Retinal pigment epithelial cell (primary cell): ENCODE measurements at places on chromosomes 11 and 22.

- no peak for DNase-seq
Measured at GRCh38 chr11:47189100-47189834, 3.0 kb upstream of the PACSIN3 start.

GRCh38 chr11:110069158-110069737 lies 23.9 kb upstream of the ZC3H12C start:
- DNase-seq: peak; percentile 65

DNA sequence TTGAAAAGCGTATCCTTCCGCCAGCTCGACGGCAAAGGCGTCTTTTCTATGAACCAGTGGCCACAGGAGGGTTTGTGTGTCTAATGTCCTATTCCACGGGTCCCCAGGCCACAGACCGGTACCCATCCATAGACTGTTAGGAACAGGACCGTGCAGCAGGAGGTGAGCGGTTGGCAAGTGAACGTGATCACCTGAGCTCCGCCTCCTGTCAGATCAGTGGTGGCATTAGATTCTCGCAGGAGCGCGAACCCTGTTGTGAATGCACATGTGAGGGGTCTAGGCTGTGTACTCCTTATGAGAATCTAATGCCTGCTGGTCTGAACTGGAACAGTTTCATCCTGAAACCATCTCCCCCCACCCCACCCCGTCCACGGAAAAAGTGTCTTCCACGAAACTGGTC lies 62.7 kb upstream of the KCNQ1OT1 start:
- DNase-seq: no peak

DNA sequence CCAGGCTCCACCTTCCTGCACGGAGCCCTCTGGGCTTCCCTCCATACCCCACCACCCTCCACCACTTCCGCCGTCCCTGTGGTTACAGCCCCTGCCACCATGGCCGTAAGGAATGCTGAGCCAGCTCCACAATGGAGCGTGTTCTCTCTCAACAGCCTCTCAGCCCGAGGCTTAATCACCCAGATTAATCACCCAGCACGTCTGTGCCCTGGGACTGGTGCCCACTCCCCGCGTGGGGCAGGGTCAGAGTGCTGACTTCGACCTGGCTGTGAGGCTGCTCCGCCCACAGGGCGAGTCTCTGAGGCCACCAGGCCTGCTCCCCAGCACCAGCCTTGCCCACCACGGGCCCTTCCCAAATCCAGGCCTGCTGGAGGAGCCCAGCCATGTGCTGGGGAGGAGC lies 4.0 kb upstream of the TH start:
- DNase-seq: peak; percentile 55

DNA sequence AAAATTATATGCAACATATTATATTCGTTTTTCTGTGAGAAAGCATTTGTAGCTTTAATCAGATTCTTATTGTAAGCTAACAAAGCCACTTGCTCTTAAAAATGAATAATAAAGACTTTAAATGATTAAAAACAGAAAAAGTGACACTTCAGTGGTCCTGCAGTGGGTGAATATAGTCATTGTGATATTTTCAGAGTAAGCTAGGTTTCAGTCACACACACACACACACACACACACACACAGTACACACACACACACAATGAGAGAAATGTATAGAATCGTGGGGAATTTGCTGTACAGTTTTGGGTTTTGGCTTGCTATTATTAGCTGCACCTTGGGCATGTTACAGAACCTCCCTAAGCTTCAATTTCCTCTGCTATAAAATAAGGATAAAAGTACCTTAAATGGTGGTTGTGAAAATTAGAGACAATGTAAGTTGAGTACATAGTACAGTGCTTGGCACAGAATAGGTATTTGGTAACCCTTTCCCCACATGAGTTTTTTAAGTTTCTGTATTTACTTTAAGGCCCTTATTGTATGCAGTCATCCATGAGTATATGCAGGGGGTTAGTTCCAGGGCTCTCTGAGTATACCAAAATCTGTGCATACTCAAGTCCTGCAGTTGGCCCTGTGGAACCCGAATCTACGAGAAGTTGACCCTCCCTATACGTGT lies 39.8 kb downstream of the CSTPP1 start:
- DNase-seq: no peak

GRCh38 chr11:1968454-1969002 lies 21.4 kb downstream of the MRPL23 start:
- no peak for DNase-seq

DNA sequence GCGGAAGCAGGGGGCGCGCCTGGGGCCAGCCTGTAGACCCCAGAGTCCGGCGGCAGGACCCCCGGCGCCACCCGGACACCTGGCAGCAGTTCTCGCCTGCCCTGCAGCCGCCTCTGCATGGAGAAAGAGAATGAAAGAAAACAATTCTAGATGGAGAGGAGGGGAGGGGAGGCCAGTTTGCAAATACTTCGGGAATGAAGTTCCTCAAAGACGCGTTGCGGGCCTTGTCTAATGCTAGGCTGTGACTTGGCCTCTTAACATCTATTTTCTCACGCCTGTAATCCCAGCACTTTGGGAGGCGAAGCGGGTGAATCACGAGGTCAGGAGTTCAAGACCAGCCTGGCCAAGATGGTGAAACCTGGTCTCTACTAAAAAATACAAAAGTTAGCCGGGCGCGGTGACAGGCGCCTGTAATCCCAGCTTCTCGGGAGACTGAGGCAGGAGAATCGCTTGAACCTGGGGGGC lies 2.1 kb upstream of the BARX2 start:
- DNase-seq: no peak

DNA sequence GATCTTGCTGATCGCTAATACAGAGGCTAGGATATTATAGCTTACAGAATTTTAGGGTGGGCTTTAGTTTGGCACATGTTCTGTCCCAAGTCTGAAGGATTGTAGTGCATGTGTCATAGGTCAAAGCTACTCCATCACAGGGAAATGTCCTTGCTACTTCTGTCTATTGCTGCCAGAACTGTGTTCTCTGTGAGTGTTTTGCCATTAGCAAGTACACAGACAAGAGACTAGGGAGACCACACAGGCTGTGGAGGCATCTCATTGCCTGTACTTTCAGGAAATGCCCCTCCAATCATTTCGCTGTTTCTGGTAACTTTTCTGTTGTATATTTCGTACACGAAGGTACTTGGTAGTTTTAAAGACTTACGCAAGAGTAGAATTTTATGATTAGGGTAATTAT lies 25.5 kb upstream of the RAG2 start:
- no peak for DNase-seq

- no peak for DNase-seq
Measured at GRCh38 chr11:127182586-127183203, 182.1 kb upstream of the KIRREL3 start.

- DNase-seq: no peak
Measured at GRCh38 chr11:107439586-107440167, 17.9 kb downstream of the CWF19L2 start.

DNA sequence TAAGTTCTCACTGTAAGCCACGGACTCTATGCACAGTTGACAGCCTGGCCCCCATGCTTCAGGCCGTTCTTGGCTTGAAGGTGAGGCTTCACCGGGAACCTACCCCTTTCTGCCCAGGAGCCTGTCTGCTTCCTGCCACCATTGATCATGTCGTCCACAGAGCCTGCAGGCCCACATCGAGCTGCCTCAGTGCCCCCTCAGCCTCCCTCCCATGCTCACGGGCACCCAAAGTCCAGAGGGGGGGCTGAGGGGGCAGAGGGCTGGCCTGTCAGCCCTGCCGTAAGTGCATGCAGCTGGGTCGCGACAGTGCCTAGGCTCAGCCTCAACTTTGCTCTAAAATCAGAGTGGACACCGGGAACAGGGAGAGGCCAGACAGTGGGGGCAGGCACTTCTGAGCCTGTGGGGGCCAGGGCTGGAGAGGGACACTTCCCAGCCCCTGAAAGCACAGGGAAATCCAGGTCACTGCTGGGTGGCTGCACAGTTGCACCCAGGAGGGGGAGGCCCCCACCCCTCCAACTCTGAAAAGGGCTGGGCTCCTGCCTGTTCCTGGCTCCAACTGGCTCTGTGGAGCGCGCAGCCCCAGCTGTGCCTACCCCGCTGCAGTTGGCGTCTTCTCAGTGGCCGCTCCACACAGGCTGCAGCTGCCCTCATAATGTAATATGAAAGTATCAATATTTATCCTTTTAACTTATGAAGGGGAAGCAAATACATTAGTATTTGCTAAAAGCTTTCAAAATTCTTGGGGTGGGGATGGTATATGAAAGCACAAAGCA lies 598.6 kb downstream of the DLG2 start:
- no peak for DNase-seq

DNA sequence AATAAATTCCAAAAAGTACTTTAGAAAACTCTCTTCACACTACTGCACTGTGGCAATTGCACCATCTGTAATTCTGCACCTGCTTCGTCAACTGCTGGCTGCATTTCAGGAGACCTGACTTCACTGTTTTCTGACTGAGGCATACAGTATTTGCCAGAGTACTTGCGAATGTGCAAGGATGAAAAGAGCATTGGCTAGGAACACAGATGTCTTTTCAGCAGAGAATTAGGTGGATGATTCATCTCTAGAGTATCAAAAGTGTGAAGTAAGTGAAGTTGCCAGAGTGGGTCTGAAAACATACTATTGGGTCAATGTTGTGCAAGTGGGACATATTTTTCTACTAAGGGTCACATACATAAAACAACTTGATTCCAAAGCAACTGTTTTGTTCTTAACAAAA lies 427.5 kb upstream of the CCDC90B start:
- DNase-seq: no peak

DNA sequence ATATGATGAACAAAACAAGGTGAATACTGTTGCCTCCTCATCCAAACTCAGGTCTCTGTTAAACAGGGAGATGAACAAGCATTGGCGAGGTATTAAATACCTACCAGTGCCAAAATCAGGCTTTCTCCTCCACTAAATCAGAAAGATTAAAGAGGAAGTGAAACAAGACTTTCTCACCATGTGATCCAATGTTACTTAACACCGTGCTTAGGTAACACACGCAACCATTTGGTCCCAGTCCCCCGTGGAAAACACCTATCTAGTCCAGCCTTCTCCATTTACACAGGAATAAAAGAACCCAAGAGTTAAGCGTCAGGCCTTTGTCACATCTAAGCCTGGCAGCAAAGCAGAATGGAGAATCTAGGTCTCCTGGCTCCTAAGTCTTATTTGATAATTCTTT lies 34.5 kb downstream of the TENM4 start:
- no peak for DNase-seq

- DNase-seq: no peak
Measured at GRCh38 chr22:33658775-33659174, 261.5 kb downstream of the LARGE1 start.

GRCh38 chr11:93063086-93063485 lies 93.6 kb downstream of the MTNR1B start:
- DNase-seq: no peak

DNA sequence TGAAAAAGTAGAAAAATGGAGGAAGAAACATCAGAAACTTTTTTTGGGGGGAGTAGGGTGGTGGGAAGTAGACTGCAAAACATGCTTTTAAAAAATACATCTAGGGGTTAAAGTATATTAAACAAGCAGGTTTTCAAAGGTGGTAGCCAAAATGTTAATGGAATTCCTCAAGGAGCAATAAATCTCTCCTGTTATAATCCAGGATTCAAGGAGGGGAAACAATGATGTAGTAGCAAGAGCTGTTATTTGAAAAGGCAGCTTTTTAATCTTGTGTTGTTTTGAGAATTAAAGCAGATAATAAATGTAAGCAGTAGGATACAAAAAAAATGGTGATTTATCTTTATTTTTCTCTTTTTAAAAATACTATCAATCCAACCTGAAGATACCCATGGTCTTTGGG lies 736.5 kb upstream of the CCDC90B start:
- DNase-seq: no peak

DNA sequence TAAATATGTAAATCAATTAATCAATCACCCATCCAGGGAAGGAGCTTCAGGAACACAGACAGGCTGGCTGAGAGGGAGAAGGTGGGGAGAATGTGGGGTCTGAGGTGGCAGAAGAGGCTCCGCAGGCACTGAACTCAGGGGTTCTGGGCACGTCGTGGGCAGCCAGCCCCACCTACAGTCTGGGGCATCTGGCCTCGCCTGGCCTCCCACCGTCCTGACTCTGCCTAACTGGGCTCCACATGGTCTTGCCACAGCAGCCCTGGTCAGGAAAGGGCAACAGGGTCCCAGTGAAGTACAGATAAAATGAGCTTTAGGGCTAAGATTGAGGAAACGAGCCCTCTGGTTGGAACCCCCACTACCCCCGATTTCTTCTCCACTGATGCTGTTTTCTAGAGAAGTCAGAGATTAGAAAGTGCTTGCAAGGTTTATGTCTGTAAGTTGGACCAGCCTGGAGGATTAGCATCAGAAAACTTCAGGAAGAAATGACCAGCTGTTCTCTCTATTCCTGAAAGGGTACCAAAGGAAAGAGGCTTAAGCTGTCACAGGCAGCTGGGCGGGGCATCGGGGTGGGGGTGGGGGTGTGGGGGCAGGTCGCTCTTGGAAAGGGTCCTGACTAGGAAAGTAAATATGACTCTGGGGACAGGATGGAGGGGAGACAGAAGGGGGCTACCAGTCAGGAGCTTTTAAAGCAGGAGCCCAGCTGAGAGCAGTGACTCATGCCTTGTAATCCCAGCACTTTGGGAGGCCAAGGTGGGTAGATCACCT lies 261.7 kb downstream of the BUD13 start:
- DNase-seq: no peak

- no peak for DNase-seq
Measured at GRCh38 chr22:48752451-48753380, 1075.0 kb downstream of the BRD1 start.

GRCh38 chr11:62151737-62152102 lies 27.9 kb downstream of the INCENP start:
- DNase-seq: no peak

DNA sequence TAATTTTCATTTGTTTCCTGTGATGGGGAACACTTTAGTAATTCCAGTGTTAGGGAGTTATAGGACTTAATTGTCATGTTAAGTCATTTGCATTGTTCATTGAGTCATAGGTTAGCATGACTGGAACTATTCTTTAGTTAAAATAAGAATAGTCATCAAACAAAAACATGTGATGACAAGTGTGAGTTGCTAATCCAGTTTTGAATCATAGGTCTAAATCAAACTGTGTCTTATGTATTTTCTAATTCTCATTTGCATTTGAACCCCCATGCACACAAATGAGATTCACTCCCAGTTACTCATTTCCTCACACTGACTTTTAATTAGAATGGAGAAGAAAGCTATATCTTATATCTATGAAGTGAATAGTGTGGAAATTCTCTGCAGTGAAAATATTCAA lies 405.6 kb downstream of the LRRC4C start:
- no peak for DNase-seq
